ENCODE measurements at places on chromosomes 1 and 21.

DNA sequence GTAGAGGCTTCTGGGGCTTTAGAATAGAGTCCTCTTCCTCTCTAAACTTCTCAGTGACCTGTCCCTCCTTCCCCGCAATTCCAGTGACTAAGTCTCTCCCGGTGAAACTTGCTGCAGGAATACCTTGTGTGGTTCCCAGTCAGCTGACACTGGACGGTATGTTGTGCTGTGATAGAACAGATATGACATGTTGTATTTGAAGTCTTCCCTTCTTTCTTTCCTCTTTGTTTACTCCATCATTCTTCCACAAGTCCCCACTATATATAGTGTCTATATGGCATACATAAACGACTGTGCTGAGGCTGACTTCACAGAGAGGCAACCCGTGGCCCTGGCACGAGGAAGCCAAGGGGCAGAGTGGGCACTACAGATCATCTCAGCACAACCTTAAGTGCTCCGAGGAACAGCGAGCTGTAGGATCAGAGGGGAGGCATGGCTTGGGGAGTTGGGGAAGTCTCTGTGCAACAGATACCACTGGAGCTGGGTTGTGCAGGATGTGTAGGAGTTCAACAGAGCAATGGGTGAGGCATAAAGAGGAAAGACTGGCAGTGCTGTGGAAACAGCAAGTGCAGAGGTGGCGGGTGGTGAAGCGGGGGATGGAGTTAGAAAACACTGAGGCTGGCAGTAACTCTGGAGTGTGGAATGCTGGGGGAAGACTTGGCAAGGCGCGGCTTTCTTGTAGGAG is 237.8 kb downstream of the TRABD2B start:
- DNase-seq, result no peak

- DNase-seq, result no peak
Measured at GRCh38 chr21:45847870-45848269, 133.7 kb upstream of the COL6A1 start.

- DNase-seq, result no peak
Measured at GRCh38 chr21:34736116-34736874, 67.5 kb downstream of the CLIC6 start.

DNA sequence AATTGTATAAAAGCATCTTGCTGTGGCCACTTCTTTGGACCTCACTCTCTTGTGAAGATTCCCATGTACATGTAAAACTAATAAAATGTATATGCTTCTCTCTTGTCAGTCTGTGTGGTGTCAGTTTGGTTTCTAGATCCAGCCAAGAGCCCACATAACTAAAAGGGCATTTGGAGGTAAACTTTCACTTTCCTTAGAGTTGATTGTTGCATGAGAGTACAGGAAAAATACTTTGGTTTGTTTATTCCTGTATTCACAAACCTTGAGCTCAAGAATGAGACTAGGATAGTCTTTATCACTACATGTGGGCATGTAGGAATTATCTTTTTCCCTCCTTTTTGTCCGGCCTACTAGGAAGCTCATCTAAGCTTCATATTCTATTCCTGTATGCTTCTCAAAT is 50.9 kb downstream of the KCTD3 start:
- DNase-seq, result no peak

GRCh38 chr1:17128361-17128760 is 9.1 kb upstream of the PADI2 start:
- DNase-seq, result peak; percentile 69

- DNase-seq, result no peak
Measured at GRCh38 chr21:40769231-40769630, 77.7 kb downstream of the DSCAM start.

DNA sequence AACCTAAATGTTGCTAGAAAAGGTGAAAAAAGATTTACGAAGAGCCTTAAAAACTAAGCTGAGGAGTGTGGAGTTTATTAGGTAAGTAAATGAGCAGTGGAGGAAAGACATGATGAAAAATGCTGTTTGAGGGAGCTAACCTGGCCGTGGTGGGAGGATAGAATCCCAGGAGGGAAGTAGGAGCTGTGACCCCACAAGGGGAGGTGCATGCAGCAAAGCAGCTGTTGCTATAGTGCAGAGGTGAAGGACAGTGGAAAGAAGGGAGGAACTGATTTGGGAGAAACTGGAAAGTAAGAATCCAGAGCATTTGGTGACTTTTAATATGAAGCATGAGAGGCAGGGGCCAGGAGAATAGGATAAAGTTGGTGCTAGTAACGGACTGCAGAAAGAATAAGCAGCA is 271.7 kb upstream of the ADGRL2 start:
- DNase-seq, result no peak

GRCh38 chr1:35790670-35791069 is 17.1 kb upstream of the AGO4 start:
- DNase-seq, result no peak
